Activated T-cell treated with anti-CD3 and anti-CD28 coated beads for 4 hours (primary cell): ENCODE measurements at places on chromosomes 7 and 10.

DNA sequence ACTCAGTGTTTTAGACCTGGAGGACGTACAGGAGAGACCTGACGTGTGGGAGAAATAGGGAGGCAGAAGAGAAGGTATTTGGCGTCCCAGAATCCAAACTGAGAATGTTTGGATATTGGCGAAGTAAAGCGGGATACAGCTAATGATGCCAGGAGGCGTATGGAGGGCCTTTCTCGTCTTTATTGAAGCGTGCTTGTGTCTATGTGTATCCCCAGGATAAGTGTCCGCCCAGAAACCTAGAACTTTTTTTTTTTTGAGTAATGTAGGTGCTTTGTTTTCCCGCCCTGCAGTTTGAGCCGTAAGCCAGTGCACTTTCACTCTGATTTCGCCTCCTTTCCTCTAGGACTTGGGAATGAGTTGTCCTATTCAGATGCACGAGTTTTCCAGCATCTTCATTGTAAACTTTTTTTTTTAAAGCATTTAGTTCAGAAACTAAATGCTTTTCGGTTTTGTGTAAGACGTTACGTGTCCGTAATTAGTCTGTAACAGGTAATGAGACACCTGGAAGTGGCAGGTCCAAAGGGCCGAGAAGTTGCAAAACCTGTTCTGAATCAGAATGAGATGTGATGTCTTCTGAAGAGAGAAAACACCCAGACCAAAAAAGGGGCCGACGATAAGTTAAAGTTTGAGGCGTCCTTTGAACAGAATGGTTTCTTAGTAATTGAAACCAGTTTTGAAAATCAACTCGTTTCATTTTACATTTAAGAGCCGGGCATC lies 746 bp downstream of the ARL5B start:
- no peak for DNase-seq

GRCh38 chr7:30238721-30239441 lies 45.5 kb upstream of the ZNRF2 start:
- no peak for DNase-seq

DNA sequence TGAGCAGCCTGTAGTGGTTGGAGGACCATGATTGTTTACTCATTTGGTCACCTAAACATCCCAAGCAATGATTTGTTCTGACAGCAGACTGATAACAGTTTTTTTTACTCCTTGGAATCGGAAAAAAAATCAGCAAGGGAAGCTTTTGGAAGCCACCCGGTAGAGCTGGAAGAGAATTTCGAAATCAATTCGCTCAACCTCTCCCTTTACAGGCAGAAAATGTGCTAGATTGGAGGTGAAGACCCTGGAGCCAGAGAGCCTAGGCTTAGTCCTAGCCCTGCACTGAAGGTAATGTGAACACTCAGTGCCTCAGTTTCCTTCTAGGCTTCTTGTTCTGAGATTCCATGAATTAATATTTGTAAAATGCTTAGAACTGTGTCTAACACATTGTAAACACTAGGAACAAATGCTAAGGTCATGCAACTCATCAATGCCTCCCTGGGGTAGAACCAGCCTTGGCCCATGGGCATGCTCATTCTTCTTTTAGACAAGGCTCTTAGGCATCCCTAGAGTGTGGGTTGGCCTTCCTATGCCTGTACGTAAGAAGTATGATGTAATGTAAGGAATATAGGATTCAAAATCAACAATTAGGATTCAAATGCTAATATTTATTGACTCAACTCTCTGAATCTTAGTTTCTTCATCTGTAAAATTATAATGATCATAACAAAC lies 52.7 kb downstream of the MET start:
- DNase-seq = no peak

DNA sequence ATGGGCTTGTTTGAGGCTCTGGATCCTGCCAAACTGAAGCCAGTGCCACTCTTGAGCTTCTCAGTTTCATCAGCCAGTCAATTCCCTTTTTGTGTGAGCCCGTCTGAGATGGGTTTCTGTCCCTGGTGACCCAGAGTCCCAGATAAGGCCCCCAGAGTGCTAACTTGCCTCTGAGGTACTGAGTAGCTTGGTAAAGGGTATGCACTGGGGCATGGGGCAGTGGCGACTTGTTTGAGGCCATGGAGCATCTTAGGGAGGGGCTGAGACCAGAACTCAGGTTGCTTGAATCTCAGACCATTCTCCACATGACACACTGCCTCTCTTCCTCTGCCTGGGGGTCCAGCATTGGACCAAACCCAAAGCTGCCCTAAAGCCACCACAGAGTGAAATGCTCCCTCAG lies 35.2 kb upstream of the NANOS1 start:
- DNase-seq = no peak

GRCh38 chr7:51310131-51310583 lies 6.5 kb downstream of the COBL start:
- no peak for DNase-seq

- DNase-seq = no peak
These were observed 101.1 kb downstream of the PKD1L1 start for GRCh38 chr7:47847207-47847606.
